Right lobe of liver (tissue), 6 donors: ENCODE measurements at places on chromosomes 7 and 10. TPM values are rescaled to one million over a fixed set of nuclear protein-coding genes. Genes with fewer than 3 reads are reported as not detected.

The KNDC1 gene
- total RNA-seq: 0.54 TPM

The BMPER gene
- 13.5 TPM for total RNA-seq

The CCDC136 gene
- not detected for total RNA-seq

The CFTR gene
- 4.5 TPM for total RNA-seq

The TFR2 gene
- total RNA-seq: 414 TPM

The GDF2 gene
- 9.1 TPM for total RNA-seq

The H2BK1 gene
- total RNA-seq: not detected

The MYOF gene
- total RNA-seq: 3.4 TPM

The WNT8B gene
- total RNA-seq: not detected

The RET gene
- total RNA-seq: 10.2 TPM

The TMEM270 gene
- not detected for total RNA-seq

The SFRP5 gene
- total RNA-seq: 4.1 TPM

The GPC2 gene
- not detected for total RNA-seq

The TET1 gene
- total RNA-seq: 0.68 TPM

The SPACDR gene
- not detected for total RNA-seq

The TUBAL3 gene
- total RNA-seq: not detected

The PRTFDC1 gene
- 3.5 TPM for total RNA-seq
